ENCODE measurements at places on chromosomes 7 and 10.

- no peak for DNase-seq
Observed at GRCh38 chr10:22022257-22023032, 18.9 kb upstream of the DNAJC1 start.

GRCh38 chr10:12808014-12808613 lies 193.4 kb downstream of the CCDC3 start:
- no peak for DNase-seq

DNA sequence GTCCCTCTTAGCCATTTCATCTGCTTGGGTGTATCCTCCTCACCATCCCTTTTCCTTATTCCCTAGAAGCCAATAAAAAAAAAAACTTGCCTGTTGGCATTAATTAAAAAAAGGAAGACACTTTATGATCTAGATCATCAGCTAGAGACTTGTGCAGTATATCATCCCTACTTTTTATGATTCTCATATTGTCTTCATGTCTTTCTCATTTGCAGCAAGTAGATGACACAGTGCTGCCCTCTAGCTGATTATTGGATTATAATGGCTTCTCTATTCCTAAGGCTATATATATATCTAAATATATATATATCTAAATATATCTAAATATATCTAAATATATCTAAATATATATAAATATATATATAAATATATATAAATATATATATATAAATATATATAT lies 272.4 kb upstream of the LRGUK start:
- no peak for DNase-seq

- no peak for DNase-seq
Observed at GRCh38 chr10:132450825-132451505, 54.0 kb downstream of the PWWP2B start.

GRCh38 chr10:30816159-30816819 lies 186.7 kb upstream of the LYZL2 start:
- no peak for DNase-seq

GRCh38 chr10:102815790-102816549 lies 21.2 kb downstream of the CYP17A1 start:
- peak; percentile 45 for DNase-seq

DNA sequence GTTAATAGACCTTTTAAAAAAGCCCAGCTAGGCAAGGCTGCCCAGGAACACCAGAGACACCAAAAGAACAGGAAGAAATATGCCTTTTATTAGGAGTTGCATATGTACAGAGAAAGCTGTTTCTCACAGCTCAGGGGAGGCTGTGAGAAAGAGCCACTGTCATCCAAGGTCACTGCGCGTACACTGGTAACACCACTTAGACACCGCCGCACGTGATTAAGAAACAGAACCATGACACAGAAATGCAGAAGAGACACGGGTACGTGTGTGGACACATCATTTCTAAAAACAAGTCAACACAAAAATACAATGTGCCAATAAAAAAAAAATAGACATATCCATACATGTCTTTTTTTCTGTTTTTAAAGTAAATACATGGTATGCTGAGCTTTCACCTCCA lies 705.6 kb downstream of the PARD3 start:
- DNase-seq: no peak

DNA sequence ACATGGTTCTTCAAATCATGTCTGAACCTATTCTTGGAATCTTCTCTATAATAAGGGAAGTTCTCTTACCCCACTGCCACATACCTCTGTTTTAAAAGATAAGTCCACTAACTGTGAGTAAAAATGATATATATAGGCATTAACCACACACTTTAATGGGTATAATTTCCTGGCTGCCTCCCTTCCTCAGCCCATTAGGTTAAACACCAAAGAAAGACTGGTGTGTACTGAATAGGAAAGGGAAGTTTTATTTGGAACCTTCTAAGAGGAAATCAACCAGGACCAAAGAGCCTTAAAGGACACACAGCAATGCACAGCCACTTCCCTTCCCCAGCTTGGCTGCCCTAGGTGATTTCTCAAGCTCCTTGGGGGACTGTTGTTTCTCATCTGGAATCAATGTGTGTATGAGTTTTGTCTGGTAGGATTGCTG lies 5.0 kb upstream of the WBP1L start:
- no peak for DNase-seq

- DNase-seq: no peak
Observed at GRCh38 chr10:104092749-104093148, 7.1 kb upstream of the COL17A1 start.

DNA sequence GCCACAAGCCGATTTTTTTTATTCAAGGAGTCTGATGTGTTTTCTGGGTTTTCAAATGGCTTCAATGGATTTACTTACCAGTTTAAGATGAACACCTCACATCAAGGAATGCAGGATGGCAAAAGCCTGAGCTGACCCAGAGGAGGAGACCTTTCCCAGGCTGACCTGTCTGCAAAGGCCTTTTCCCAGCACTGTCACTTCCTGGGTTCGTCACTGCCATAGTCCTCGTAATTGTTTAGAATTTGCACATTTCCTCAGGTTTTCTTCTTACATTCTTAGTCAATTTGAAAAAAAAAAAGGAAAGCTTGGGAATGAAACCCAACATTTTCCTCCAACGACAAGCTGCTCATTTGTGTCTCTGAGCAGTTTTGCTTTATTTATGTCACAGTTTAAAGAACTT lies 42.0 kb downstream of the PTER start:
- DNase-seq: no peak

DNA sequence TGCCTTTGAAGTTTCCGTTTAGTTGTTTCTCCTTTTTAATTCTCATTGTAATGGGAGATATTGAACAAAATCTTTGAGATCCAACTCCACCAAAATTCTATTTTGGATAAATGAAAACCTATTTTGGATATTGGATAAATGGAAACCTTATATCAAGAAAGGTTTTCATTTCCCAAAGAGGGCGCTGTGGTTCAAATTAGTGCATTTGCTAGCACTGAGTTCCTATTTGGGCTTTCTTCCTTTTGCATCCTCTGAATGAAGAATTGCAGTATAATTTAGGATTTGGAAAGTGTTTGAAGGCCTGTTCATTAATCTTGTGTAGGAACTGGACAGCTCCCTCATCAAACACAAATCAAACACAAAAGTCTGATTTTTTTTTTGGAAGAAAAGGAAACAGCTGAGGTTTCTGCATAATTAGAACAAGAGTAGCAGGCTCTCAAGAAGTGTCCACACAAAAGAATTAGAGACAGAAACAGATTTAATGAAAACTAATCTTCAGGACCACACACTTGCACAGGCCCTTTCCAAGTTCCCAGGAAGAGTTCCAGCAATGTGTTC lies 80.8 kb upstream of the KLF14 start:
- no peak for DNase-seq

DNA sequence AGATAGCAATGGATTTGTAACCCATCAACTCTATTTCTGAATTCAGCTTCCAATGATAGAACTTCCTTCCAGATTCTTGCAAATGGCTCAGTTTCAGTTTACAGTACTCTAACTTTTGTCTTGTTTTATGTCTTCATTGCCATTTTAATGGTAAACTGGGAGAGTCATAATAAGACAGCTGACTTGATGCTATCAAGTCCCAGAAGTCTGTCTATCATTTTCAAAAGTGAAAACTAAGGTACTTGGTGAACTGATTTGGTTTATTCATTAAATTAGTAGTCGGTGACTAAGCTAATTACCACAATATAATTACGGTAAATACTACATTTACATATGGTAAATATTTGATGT lies 25.0 kb downstream of the RTKN2 start:
- DNase-seq: no peak

DNA sequence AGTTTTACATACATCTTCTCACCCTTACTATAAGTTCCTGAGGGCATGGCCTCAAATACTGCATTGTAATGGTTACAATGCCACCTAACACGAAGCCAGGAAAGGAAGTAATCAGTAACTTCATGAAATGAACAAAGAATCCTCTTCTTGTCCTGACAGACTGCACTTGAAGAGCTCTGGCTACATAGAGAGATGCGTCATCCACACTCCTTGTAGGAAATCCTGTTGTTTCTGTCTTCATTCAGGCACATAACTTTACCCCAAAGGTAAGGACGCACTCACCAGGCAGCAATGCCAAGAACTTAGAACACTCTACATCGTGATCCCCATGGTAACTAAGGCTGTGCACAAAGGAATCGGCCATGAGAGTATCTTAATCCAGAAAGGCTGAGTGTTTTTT lies 80.3 kb upstream of the ARID5B start:
- DNase-seq: no peak

All from skeletal muscle cell (primary cell).